ENCODE measurements at places on chromosomes 1 and 21.

DNA sequence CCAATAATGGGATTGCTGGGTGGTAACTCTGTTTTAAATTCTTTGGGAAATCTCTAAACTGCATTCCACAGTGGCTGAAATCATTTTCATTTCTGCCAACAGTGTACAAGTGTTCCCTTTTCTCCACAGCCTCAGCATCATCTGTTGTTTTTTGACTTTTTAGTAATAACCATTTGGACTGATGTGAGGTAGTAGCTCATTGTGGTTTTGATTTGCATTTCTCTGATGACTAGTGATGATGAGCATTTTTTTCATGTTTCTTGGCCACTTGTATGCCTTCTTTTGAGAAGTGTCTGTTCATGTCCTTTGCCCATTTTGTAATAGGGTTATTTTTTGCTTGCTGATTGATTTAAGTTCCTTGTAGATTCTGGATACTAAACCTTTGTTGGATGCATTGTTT, 131.9 kb upstream of the B3GALT2 start:
- no peak for ATAC-seq

DNA sequence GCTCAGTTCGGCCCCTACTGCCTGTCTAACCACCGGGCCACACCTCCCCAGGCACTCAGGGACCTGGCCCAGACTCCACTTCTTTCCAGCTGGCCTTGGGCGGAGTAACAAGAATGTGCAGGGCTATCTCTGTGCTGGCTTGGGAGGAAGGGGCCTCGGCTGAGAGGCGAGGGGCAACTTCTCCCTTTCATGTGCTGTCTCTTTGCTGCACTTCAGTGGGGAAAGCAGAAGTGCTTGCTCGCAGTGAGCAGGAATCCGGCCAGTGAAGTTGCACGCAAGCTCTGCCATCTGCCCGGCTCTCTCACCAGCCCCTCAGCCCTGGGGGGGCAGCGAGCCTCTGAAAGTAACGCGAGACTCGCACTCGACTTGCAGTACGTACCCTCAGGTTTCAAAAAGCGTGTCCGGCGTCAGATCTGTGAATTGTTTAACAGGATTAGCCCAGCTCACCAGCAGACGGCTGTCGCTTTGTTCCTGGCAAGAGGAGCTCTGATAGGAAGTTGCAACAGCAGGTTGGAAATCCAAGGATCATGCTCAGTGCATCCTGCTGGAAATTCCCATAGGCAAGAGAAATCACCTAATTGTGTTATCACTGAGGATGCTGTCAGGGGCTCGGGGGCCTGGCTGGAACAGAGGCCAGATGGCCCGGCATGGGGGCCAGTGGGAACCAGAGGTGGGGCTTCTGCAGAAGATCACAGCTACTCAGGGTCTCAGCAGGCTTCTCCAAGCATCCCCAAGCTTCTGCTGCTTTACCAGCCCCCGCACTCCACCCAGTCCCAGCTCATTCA, 221.1 kb downstream of the NPHP4 start:
- no peak for ATAC-seq

- ATAC-seq: no peak
These were observed 31.1 kb upstream of the PTPRC start for GRCh38 chr1:198607714-198608113.

DNA sequence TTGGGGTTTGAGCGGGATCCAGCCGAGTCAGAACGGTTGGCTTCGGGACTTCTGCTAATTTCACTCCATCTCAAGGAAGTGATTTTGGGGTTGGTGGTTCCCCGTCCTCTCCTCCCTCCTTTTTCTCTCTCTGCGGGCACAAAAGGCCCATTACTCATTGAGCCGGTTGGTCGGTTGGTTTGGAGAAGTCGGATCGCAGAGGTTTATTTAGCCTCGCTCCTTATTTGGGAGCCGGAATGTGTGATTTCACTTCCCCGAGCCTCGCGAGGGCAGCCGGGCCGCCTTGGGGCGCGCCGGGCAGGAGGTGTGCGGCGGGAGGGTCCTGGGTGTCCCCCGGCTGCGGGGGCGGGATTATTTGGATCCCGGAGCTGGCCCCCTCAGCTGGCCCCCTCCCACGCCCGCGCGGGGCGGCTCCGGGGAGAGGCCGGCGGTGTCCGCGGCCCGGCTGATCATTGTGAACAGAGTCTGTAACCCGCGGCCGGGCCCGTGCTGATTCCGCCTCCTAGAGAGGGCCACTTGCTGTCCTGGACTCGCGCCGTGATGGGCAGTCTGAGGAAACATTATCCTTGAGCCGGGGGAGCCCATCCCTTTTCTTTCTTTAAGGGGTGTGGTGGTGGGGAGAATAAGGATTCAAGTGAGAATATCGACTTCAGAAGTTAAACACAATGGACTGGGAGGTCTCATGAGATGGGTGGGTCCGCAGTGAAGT, 1.2 kb downstream of the MAPKAPK2 start:
- ATAC-seq: peak; percentile 67

- no peak for ATAC-seq
These were observed 45.3 kb downstream of the HSF2BP start for GRCh38 chr21:43613755-43614638.

DNA sequence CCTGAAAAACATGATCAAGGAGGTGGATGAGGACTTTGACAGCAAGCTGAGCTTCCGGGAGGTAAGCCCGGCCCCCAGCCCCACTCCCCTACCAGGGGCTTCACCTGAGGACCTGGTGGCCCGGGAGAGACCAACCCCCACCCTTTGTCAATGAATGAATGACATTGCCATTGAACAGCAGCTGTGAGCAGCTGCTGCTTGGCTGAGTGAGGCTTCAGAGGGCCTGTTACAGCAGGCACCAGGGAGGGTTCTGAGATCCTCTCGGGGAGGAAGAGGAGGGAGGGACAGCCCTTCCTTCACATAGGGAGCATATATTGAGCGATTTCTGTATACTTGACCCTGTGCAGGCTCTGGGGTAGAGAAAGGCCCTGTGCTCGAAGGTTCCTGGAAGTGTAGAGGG, 12.3 kb upstream of the CTRC start:
- ATAC-seq: no peak

DNA sequence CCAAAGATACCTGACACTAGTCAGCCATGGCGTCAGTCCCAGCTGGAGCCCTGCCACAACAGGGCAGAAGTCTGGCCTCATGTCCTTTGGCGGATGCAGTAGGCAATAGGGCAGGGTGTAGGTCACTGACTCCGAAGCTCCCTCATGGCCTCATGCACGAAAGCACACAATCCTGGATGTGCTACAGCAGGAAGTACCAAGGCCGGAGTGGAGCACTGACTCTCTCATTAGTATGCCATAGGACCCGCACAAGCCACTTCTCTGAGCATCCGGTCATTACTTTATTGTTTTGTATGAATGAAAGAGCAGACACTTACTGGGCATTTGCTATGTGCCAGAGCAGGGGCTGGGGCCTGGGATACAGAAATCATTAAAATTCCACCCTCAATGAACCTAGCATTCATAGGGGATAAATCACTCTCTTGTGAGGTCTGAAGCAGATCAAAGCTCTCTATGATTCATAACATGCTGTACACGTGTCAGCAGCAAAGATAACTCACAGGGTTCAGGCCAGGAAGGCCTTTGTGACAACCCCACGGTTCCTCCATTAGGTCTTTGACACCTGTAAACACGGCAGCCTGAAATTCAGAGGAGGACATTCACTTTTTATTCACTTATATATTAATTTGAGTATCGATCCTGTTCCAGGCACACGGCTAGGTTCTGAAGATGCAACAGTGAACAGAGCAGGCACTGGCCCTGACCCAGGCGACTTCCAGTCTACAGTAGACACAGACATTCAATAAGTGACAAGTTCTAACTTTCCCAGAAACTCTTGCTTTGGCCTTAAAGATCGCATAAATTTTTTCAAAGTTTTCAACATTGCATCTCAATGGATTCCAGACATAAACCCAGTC, 357.9 kb upstream of the USP24 start:
- ATAC-seq: no peak

DNA sequence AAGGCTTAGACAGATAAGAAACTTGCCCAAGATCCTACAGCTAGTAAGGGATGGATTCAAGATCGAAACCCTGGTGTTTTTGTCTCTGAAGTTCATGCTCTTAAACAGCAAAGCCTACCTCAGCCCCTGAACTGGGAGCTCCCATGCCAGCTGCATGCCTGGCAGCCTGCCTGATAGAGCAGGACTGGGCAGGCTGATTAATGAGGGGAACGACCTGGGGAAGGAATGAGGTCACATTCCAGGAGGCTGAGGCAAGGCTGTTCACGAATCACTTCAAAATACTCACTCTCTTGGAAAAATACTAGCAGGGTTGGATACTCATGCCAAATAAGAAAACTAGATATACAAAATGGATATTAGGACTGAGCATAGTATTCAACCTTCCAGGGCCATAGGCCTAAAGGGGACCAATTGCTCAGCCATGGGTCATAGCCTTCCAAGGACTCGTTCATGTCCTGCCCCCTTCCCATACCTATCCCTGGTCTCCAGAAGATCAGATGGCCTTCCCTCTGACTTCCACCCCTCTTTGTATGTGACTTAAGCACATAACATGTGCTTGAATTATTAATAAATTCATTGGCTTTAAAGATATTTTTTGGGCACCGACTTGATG, 15.6 kb upstream of the TACSTD2 start:
- peak; percentile 88 for ATAC-seq

GRCh38 chr1:223628233-223629125, 37.0 kb downstream of the CAPN8 start:
- ATAC-seq: peak; percentile 48

DNA sequence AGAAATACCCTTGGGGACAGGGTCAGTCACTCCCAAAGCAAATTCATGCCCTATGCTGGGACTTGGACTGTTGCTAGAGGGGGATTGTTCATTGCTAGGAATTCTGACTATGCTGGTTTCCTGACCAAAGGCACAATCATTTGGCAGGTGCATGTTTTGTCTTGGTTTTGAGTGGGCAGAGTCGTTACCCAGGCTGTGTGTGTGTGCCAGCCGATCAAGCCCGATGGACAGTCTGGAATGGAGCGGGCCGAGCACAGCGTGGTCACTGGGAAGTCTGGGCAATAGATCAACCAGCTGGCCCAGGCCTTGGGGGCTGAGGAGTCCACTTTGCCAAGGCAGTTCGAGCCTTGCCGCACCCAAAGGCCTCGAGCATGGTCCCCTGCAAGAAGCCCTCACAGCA, 60.9 kb downstream of the HTR6 start:
- ATAC-seq: no peak

GRCh38 chr1:155912056-155912536, 947 bp upstream of the RIT1 start:
- peak; percentile 7 for ATAC-seq

GRCh38 chr1:109075531-109076490, at the start of gene TAF13:
TSS of gene TAF13 (minus strand) at chr1:109076003. CDS start at chr1:109075947, 56 bp downstream.
- ATAC-seq: peak; percentile 100

GRCh38 chr1:181592255-181592859, 109.0 kb downstream of the CACNA1E start:
- no peak for ATAC-seq

DNA sequence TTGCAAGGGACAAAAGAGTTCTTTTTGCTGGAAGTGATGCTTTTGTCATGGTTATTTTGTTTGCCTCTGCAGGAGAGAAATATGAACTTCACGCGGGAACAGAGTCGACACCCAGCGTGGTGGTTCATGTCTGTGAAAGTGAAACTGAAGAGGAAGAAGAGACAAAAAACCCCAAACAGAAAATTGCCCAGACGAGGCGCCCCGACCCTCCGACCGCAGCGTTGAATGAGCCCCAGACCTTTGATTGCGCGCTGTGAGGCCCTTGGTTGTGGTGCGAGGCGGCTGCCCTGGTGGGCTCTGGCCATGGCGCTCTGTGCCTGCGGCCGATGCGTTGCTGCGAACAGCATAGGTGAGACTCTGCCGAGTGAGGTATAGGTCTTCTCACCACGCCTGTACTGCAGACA, 20.9 kb upstream of the NCMAP start:
- peak; percentile 47 for ATAC-seq

GRCh38 chr1:152411134-152411533, 2.9 kb downstream of the CRNN start:
- no peak for ATAC-seq

GRCh38 chr1:153389973-153390879, 647 bp downstream of the S100A8 start:
- no peak for ATAC-seq

GRCh38 chr1:41241749-41242341, at the start of gene SCMH1:
TSS of gene SCMH1 (minus strand) at chr1:41242306. CDS start at chr1:41186133, 56,173 bp downstream.
- peak; percentile 42 for ATAC-seq

GRCh38 chr21:45283035-45283610, 4.6 kb downstream of the POFUT2 start:
- ATAC-seq: no peak

DNA sequence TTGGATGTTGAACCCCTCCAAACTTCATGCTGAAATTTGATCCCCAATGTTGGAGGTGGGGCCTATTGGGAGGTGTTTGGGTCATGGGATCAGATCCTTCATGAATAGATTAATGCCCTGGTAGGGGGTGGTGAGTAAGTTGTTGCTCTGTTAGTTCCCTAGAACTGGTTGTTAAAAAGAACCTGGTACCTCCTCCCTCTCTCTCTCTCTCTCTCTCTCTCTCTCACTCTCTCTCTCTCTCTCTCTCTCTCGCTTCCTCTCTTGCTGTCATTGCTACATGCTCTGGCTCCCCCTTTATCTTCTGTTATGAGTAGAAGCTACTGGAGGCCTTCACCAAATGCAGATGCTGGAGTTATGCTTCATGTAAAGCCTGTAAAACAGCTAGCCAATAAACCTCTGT, 498.2 kb upstream of the NR5A2 start:
- ATAC-seq: no peak

GRCh38 chr1:7657287-7658016, 113.6 kb upstream of the VAMP3 start:
- ATAC-seq: no peak

DNA sequence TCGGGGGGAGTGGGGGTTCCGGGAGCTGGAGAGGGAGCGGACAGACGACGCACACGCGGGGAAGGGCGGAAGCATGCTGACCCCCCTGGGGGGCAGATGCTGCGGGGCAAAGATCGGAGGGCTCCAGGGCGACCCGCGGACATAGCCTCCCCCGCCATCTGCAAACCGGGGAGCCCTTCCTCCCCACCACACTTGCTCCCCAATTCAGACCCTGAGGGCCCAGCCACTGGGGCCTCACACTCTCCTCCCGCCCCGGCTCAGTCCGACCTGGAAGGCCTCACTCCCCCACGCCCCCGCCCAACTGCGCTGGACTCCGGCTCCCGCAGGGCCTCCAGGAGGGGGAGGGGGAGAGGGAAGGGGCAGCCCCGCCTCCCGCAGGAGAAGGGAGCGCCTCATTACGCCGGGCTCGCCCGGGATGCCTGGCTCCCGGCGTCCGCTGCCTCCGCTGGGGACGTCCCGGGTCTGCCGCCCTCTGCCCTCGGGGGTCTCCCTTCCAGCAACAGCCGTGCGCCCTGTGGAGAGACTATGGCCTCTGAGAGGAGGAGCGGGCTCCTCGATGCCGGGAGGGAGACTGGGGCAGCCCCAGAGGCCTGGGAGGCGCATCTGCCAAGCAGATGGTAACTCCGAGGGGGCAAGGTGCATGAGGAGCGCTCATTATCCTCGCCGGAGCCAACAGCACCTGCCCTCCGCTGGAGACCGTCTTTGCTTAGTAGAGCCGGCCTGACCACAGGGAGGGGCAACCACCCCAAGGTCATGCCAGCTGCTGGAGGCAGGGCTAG, 636 bp upstream of the CAMK2N1 start:
- ATAC-seq: peak; percentile 13

- peak; percentile 96 for ATAC-seq
These were observed 4.8 kb upstream of the ARHGEF19 start for GRCh38 chr1:16217061-16217785.
